ENCODE measurements at places on chromosomes 7 and 10. TPM values are rescaled to one million over a fixed set of nuclear protein-coding genes. Genes with fewer than 3 reads are reported as not detected.

GRCh38 chr10:79374312-79375191 lies 27.3 kb downstream of the PPIF start:
- H3K4me1 ChIP-seq, result peaks cover 15% of the 10 kb centered on the region
- no peaks in the 10 kb centered on the region for H3K36me3 ChIP-seq
- no peak overlapping the region for H3K4me3 ChIP-seq
- H3K27ac ChIP-seq, result no peak overlapping the region
- no peaks in the 10 kb centered on the region for H3K27me3 ChIP-seq

DNA sequence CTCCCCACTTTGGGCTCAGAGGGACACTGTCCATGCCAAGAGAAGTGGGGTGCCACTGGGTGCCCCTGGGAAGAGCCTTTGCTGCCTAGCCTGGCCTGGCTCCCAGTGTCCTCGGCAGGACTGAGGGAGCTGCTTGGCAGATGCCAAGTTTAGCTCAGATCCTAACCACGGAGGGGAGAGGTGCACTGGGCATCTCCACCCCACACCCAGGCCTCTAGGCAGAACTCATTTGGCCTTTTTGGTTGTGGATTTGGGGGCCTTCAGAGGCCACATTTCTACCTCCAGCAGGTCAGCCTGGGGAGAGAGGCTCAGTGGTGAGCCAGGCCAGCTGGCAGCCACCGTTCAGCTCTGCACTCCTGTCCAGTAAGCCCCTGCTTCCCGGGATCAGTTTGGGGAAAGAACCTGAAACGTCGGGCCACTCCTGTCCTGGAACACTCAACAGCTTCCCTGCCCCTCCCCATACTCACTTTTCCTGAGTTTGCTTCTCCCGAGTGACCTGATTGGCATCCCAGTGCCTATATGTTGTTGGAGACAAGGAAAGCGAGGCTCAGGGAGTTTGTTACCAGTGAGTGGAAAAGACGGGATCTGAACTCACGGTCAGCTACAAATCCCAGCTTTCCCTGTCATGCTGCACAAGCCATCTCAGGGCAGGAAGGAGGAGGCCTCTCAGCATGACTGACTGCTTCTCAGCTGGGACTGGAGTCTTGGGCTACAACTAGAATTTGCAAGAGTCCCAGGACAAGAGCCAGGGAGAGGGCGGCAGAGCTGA lies 11.2 kb upstream of the CXCL12 start:
- H3K27me3 ChIP-seq, result no peaks in the 10 kb centered on the region
- no peak overlapping the region for H3K4me3 ChIP-seq
- H3K36me3 ChIP-seq, result no peaks in the 10 kb centered on the region
- H3K27ac ChIP-seq, result no peak overlapping the region

The SPRN gene
- not detected for total RNA-seq

DNA sequence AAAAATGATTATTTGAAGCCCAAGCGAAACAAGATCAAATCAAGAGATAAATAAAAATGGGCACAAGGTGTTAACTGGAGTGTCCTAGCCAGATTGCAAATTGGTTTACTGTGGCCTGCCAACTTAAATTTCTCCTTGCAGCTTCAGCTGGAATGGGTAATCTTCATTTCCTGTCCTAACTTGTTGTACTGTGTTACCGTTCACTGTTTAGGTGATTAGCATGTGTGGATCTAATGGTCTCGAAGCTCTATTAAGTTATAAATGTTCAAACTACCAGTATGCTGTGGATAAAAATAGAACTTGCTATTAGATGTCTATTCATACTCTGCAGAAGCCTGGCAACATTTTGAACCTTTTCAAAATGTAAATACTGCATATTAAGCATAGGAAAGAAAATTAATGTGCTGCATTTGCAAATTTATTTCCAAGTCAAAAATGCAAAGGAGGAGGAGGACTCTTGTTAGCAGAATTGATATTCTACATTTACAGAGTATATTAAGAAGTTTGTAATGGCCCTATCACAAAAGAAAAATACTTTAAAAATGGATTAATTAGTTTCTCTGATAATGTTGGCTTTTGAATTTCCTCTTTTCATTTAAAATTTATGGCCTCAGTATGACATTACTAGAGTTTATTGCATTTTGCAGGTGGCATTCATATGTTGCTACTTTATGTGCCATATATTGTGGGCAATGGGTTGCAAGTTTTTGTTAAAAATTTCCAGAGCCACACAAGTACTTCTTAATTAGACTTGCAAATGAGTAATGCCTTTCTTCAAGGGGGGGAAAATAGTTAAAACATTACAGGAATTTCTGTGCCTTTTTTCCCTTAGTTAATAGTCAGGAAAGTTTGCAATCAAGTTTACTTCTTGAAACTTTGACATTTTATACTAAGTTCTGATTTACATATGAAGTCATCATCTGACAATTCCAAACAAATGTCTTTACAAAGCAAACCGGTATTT lies 92.1 kb downstream of the CABCOCO1 start:
- no peak overlapping the region for H3K4me3 ChIP-seq
- peaks cover 11% of the 10 kb centered on the region for H3K4me1 ChIP-seq
- H3K27me3 ChIP-seq, result no peaks in the 10 kb centered on the region
- no peaks in the 10 kb centered on the region for H3K36me3 ChIP-seq

The ADAM22 gene
- total RNA-seq, result 0.42 TPM

The GPR26 gene
- not detected for total RNA-seq

- no peaks in the 10 kb centered on the region for H3K36me3 ChIP-seq
- DNase-seq, result no peak
- no peaks in the 10 kb centered on the region for H3K27me3 ChIP-seq
- H3K27ac ChIP-seq, result no peak overlapping the region
- no peaks in the 10 kb centered on the region for H3K4me1 ChIP-seq
These were observed 376.6 kb downstream of the SORCS3 start for GRCh38 chr10:105017691-105018090.

The SLC26A5 gene
- total RNA-seq, result not detected

DNA sequence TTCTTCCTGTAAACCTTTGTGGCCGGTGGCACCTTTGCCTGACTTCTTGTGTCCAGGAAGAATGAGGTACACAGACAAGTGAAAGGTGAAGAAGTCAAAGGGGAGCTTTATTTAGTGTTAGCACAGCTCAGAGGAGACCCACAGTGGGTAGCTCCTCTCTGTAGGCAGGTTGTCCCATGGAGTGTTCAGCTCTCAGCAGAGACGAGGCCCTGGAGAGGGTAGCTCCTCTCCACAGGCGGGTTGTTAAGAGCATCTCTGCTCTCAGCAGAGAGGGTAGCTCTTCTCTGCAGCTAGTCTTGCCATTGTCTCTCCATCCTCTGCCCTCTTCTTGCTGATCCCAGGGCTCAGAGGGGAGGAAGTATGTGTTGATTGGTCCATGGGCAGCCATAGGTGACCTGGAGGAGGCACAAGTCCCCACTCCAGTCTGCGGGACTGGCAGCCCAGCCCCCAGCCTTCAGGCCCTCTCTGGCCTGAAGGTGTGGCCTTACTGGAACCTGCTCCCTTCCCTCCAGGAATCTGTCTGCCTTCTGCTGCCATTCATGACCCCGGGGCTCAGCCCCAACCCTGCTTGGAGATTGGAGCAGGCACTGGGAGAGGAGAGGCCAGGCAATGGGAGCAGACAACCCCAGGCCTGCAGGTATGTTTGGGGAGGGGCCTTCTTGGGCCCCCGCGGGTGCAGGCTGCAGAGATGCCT lies 24.5 kb downstream of the HHEX start:
- no peaks in the 10 kb centered on the region for H3K27me3 ChIP-seq
- H3K4me1 ChIP-seq, result no peaks in the 10 kb centered on the region
- no peak overlapping the region for H3K27ac ChIP-seq
- no peak for DNase-seq
- H3K36me3 ChIP-seq, result no peaks in the 10 kb centered on the region

The ACBD7 gene
- not detected for total RNA-seq
